ENCODE measurements at places on chromosomes 16 and 17. TPM values are rescaled to one million over a fixed set of nuclear protein-coding genes. Genes with fewer than 3 reads are reported as not detected.

Gene RIPOR1
- total RNA-seq = 40.3 TPM

Gene PAFAH1B1
- 191 TPM for total RNA-seq

Gene ABCA10
- total RNA-seq = 0.12 TPM

Gene CCDC92B
- 0.16 TPM for total RNA-seq

Gene HS3ST2
- total RNA-seq = not detected

All from A549 treated with GW870086 at 1 μM for 4 hours (cell line).